Lung microvascular endothelial cell (primary cell): ENCODE measurements at places on chromosomes 1 and 21. TPM values are rescaled to one million over a fixed set of nuclear protein-coding genes. Genes with fewer than 3 reads are reported as not detected.

- DNase-seq, result peak; percentile 83
Observed at GRCh38 chr1:244796719-244797406, 38.6 kb upstream of the COX20 start.

DNA sequence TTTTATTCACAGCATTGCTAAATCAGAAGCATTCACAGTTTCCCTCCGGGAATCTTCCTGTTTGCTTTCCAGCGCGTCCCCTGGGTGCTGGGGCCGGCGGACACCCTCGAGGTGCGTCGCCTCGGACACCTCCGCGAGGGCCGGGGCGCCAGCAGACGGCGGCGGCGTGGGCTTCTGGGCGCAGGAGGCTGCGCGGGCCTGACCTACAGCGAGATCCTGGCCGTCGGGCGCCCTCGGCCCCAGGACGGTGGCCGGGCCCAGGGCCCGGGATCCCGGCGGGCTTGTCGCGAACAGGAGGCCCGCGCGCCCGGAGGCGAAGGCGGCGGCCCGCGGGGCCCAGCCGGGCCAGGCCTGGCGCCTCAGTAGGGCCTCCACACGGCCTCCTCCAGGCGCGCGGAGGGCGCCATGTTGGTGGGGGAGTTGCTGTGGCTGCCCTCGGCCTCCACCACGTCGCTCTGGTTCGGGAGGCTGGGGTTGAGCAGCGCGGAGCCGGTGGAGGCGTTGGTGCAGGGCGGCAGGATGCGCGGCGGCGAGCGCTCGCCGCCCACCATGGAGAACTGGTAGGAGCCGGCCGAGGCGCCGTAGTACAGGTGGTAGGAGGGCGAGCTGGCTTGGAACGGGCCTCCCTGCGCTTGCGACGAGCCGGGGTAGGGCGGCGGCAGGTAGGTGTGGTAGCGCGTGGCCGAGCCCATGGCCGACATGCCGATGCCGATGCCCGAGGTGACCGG lies 123.1 kb downstream of the CLIC6 start:
- no peak for DNase-seq

DNA sequence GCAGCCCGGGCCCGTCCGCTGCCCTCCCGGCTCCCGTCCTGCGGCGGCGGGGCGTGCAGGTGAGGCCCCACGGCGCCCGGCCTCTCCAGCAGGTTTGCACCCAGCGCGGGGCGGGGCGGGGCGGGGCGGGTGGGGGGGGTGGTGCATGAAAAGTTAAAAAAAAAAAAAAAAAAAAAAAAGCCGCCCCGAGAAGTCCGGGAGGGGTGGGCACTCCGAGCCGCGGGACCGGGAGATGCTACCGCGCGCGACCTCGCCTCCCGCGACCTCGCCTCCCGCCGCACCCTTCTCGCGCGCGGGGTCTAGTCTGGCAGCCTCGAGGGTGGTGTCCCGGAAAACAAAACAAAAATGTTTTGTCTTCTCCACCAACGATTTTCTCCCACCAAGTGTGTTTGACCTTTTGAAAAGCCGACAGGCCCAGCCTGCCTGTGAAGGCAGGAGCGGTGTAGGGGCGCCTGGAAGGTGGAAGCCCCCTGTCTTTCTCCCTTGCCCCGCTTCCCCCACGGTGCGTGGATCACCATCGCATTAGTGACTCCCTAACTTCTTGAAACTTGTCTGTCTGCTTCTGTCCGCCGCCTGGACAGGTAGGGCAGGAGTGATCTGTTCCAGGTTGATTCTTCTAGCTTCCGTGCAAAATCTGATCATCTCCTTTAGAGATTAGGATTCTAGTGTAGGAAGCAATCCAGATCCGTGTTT lies 569 bp downstream of the RCAN3 start:
- DNase-seq, result no peak

Gene KCNA3
- not detected in 2 replicates for total RNA-seq

Gene F5
- total RNA-seq, result not detected in 2 replicates

Gene MYBPH
- not detected in 2 replicates for total RNA-seq
